ENCODE measurements at places on chromosomes 2 and 18.

- no peak for DNase-seq
Measured at GRCh38 chr2:50769406-50770181, 262.3 kb downstream of the NRXN1 start.

GRCh38 chr2:168849610-168850009 lies 40.6 kb downstream of the SPC25 start:
- no peak for DNase-seq

- no peak for DNase-seq
Measured at GRCh38 chr2:113677330-113677729, 50.3 kb downstream of the RABL2A start.

- DNase-seq = no peak
Measured at GRCh38 chr2:57821088-57821487, 225.5 kb upstream of the VRK2 start.

DNA sequence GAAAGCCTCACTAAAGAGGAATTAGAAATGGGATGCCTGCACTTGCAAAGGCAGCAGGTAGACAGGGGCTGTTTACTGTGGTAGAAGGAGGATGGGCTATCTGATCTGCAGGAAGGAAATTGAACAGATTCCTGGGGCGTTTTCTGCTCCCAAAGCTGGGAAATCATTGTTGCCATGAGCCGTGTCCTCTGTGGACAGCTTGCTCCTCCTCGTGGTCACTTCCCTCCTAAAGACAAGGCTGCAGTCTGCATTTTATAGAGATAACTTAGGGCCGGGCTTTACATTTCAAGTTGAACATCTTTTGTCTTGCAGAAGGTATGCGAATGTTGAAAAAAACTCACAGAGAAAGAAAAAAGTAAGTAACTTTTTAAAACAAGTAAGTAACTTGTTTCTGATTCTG lies 50.9 kb downstream of the DCDC2C start:
- no peak for DNase-seq

All from CD4-positive, alpha-beta T cell treated with Interferon alpha-2 for 1 hour (primary cell).